ENCODE measurements at places on chromosomes 16 and 17. TPM values are rescaled to one million over a fixed set of nuclear protein-coding genes. Genes with fewer than 3 reads are reported as not detected.
A peak's percentile ranks its signal among the peaks of the same experiment; 100 is the strongest.

GRCh38 chr16:53561101-53561888 lies 58.3 kb upstream of the AKTIP start:
- ATAC-seq: no peak

DNA sequence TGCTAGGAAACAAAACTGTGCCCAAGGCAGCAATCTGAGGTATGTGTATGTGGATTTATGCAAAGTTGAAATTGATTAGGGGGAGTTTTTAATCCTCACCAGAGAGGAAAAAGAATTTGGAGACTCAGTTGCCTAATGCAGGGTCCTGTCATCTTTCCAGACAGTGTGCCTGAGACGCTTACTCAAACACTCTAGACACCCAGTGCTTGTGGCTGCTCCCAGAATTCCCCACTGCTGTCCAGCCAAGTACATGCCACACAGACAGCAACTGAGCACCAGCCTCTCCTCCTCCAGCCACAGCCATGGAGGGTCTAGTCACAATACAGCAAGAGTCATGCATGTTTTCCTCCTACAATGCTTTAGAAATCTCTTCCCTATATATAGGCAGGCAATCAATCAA lies 118.1 kb downstream of the HIC1 start:
- no peak for ATAC-seq

DNA sequence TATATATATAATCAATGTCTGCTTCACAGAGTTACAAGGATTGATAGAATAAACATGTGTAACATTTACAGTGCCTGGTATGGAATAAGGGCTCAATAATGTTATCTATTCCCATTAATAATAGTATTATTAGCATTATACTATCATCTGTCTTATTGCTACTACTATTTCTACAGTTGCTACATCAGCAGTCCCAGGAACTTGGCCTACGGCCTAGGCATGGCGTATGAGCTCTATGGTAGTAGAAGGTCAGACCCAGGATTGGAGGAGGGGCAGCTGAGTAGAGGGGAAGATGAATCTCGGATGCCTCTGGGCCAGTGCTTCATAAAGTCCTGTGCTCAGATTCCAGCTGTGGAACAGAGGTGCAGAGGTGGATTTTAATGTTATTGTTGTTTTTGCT lies 146.3 kb upstream of the TBX2 start:
- ATAC-seq: no peak

DNA sequence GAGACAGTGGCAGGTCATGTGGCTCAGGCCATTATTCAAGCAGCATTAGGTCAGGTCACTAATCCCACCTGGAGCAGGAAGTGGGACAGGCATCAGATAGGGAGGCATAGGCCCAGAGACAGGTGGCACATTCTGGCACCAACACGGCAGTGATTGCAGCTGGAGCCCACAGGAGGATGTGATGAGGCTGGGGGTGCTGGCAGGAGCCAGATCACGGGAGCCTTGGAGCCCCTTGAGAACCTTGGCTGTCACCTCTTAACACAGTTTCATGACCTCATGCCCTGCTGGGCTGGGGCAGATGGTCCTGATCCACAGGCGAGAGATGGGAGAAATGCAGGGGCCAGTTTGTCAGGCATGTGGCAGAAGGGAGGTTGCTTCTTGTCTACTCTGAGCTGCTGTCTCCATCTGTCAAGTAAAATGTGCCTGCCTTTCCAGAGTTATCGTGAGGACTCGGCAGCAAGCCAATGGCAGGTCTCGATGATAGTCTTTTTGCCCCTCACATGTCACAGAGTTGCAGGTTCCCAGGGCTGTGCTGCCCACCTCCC lies 109.6 kb downstream of the CLEC16A start:
- no peak for ATAC-seq

GRCh38 chr16:11082860-11083388 lies 138.6 kb downstream of the CLEC16A start:
- ATAC-seq: no peak

- ATAC-seq: peak; percentile 59
Measured at GRCh38 chr16:61237884-61238485, 798.3 kb downstream of the CDH8 start.

- no peak for ATAC-seq
Measured at GRCh38 chr17:2170023-2170422, 115.1 kb downstream of the HIC1 start.

DNA sequence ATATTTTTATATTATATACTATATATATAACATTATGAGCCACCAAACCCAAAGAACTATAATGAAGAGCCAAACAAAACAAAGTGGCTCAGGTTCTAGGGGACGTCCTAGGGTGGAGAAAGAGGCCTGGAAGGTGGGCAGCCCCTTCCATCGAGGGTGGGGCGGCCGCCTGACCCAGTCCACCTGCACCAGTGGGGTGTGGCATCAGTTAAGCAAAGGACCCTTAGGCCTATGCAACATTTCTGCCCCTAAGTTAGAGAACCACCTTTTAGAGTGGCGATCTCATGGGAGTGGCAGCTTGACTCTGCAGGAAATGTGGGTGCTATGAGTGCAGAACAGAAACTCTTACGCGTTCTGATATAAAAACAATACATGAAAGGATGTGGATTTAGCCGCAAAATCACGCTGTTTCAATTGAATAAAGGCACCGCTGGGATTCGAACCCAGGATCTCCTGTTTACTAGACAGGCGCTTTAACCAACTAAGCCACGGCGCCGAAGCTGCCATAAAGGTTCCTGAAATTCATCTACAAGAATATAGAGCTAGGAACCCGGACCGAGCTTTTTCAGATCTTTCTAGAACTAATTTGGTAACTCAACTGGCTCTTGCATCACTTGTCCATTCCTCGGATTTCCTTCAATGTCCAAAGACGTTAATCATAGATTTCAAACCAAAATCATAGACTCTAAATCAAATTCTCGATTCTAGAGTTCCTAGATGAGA lies 15.6 kb upstream of the AURKB start:
- peak; percentile 1 for ATAC-seq

DNA sequence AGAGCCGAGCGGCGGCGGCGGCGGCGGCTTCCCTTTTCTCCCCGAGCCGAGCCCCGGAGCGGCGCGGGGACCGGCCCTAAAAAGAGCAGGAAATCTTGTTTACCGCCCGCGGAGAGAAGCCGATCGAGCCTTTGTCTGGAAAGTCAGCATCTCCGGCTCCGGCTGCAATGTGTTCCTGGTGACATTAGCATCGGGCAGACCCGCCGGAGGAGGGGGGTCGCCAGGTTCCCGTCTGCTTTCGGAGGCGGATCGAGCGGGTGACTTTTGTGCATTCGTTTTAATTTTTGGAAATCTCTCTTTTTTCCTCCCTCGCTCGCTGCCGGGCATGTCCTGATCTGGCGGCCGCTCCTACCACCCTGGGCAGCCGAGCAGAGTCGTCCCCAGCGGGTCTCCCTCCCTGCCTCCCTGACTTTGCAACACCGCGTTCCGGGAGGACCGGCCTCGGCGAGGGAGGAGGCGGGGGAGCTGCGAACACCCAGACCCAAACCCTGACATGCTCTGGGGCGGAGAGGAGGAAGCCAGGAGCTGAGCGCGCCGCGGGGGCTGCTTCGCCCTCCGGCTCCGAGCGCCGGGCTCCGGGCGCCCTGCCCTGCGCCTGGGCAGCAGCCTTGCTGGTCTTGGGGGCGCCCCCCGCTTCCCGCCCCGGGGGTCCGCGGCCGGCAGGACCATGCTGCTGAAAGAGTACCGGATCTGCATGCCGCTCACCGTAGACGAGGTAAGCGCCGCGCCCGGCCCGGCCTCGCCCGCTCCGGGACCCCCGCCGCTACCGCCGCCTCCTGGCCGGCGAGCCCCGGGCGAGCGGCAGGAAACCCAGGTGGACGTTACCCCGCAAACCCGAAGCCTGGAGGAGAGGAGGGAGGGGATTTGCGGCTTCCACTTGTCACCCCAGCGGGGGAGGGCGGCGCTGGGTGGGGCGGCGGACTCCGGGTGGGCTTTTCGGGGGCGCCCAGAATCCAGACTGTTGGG lies 690 bp downstream of the PITPNC1 start:
- peak; percentile 38 for ATAC-seq

GRCh38 chr17:77146246-77146632 lies 5.5 kb downstream of the SEC14L1 start:
- ATAC-seq: no peak

GRCh38 chr17:28993645-28994426 lies 12.0 kb downstream of the SEZ6 start:
- ATAC-seq: no peak

DNA sequence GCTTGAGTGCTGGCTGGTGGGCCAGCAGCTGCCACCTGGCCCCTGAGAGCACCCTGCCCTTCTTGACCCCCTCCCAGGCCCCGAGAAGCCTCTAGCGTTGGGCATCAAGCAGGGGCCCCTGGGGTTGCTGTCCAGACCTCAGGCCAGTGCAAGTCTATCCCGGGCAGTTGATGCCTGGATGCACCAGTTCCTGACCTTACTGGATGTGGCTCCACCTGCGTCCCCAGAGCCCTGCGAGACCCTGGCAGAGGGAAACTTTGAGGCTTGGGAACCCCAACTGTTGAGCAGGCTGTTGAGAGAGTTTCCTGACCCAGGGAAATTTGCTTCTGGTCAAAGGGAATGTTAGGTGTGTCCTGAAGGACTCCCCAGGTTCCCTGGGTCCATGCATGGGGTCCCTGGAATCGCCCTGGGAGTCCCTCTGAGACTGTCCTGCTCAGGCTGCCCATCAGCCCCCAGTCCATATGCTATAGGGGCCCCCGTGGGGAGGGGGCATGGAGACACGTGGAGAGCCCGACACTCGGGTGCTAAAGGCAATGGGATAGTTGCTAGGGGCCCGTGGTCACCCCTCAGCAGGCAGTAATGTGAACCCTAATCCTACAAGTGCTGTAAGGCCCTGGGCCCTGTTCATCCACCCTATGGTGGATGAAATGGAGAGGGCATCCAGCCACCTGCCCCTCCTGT lies 46.4 kb downstream of the RAB11FIP4 start:
- peak; percentile 24 for ATAC-seq

GRCh38 chr17:4049546-4049945 lies 85.3 kb upstream of the ATP2A3 start:
- no peak for ATAC-seq

DNA sequence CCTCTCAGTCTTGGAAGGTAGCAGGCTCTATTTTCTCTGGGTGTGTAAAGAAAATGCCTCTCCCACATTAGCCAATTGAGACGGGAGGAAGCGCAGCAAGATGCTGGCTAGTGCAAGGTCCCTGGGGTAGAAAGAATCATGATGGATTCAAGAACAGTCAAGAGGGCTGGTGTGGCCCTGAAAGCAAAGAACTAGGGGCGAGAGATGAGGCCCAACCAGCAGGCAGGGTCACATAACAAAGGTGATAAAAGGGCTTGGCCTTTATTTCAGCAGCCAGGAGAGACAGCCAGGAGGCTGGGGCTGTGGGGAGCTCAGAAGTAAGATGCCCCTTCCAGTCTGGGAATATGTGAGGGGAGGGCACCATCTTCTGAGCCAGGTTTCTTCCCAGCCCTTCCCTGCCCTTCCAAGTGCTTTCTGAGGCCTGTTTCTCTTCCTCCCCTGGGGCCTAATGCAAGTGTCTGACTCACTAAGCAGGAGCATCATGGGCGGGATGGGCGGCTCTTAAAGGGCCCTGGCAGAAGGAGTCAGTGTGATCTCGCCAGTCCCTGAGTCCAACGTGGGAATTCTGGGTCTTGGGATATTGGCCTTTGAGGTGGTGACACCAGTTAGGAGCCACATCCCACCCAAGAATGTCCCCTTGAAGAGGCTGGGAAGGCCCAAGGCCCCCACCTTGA lies 3.9 kb upstream of the NLRC5 start:
- peak; percentile 76 for ATAC-seq

DNA sequence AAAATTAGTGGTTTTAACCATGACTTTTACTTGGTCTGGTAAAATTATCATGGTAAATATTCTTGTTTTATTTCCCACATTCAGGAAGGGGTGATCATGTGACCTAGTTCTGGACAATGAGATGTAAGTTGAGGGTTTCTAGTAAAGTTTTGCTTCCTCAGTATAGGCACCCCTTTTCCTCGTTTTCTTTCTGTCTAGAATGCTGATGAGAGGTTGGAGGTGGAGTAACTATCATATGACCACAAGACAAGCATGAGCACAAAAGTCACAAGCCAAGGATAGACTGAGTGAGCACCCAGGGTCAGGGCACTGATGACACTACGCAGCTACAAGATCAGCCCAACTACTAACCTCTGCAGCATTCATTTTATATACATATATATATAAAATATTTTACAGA lies 53.9 kb downstream of the MYO1D start:
- no peak for ATAC-seq

- ATAC-seq: no peak
Measured at GRCh38 chr16:21120976-21121520, 29.6 kb downstream of the DNAH3 start.

Gene FUS
- 250 TPM for total RNA-seq

Gene SKAP1
- total RNA-seq: 0.98 TPM

Gene MT3
- 3.7 TPM for total RNA-seq

Gene MGAT5B
- 2.1 TPM for total RNA-seq

Gene CX3CL1
- 2.0 TPM for total RNA-seq

Gene ZSCAN10
- 0.71 TPM for total RNA-seq

Gene OR4D1
- total RNA-seq: not detected

Gene ZNF385C
- total RNA-seq: 2.2 TPM

Gene CCDC200
- 7.7 TPM for total RNA-seq

Data from motor neuron (in vitro differentiated cells).